ENCODE measurements at places on chromosomes 5 and 9. TPM values are rescaled to one million over a fixed set of nuclear protein-coding genes. Genes with fewer than 3 reads are reported as not detected.

- DNase-seq = no peak
These were observed 628.8 kb upstream of the DMAC1 start for GRCh38 chr9:8428389-8428788.

The COL23A1 gene
- 5.8 TPM for total RNA-seq

DNA sequence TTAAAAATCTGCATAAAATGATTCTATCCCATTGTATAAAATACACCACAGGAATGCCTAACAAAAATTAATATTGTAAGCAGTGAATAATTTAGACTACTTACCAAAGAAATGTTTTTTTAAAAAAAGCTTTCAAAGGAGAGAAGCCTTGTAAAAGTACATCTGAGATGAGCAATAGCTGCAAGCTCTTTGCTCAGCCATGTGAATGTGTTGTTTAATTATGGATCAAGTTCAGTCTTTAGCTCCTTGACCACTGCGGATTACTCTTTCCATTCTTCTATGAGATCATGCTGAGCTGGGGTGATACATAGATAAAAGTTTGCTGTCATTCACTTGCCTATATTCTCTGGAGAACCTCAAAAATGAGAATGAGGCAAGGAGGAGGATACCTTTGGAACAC, 782.4 kb upstream of the ZNF608 start:
- no peak for DNase-seq

DNA sequence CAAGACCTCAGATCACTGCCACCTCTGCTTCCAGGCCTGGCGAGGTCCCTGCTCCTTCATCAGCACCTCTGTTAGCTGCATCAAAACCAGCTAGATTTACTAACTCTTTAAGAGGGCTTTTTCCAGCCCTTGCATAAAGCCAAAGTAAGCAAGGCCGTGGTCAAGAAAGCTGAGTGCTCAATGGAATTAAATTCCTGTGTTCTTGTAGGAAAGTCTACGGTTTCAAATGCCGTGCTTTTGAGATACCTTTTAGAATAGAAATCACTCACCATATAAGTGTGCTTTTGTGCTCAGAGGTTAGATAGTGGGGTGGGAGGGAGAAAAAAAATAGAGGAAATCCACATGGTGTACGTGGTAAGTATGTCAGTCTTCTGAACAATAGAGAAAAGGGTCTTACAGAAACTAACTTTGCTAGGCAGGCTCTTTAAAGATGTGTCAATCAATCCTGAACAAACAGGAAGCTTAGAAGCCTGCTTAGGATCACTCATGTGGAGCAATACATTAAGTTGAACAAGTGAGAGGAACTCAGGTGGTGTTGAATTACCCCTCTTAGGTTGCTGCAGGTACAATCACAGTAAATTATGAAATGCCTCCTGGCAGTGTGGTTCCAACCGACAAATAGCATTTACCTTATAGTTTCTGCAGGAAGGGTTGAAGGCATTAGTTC, 79.7 kb downstream of the SEMA6A start:
- DNase-seq = no peak

GRCh38 chr5:154740957-154741356, 14.2 kb upstream of the LARP1 start:
- DNase-seq = peak; percentile 74
